ENCODE measurements at places on chromosomes 7 and 10.

DNA sequence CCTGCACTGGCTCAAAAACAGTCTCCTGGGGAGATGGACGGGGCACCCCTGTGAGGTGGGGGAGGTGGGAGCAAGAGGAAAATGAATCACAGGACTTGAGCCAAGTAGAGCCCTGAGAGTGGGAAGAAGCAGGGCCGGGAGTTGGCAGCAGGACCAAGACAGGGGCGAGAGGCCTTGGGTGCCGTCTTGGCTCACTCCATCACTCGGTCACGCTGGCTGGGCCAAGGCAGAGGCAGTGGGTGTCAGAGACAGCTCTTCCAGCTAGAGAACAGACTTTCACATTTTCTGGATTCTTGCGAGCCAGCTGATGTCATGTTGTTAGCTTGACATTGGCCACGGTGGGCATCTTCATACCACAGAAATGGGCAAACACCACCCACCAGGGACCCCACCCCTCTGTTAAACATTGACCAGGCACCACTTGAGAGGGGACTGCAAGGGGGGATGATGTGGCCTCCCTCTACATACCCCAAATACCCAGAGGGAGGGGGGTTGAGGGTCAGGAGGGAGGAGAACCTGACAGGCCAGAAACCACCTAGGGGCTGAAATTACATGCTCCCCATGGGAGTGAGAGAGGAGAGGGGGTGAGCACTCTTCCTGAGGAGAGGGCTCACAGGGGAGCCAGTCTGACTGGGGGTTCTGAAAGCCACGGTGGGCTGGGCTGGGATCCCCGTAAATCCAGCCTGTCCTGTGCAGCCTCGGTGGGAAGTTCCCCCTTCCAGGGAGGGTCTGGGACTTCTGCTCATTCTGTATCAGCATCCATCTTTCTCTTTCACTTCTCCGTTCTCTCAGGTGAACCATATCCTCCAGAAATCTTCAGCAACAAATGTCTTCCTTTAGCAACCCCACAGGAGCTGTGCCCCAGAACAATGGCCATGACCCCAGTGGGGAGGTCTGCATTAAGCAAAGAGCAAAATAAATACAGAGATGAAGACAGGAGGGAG lies 19.6 kb downstream of the CAMK2B start:
- no peak for DNase-seq

GRCh38 chr10:25105262-25105661 lies 69.5 kb upstream of the GPR158 start:
- DNase-seq, result no peak

DNA sequence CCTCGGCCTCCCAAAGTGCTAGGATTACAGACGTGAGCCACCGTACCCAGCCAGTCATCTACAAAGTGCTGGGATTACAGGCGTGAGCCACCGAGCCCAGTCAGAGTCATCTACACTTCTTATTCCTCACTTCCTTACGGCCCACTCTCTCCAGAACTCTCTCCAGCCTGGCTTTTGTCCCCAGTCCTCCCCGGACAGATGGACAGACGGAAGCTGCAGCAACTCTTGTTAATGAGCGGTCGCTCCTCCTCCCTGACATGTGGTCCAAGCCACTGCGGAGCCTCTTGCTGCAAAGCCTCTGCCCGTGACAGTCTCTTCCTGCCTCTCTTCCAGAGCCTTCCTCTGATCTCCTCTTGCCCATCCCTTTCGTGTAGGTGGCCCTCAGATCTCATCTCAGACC lies 45.9 kb downstream of the TMEM270 start:
- DNase-seq, result no peak

DNA sequence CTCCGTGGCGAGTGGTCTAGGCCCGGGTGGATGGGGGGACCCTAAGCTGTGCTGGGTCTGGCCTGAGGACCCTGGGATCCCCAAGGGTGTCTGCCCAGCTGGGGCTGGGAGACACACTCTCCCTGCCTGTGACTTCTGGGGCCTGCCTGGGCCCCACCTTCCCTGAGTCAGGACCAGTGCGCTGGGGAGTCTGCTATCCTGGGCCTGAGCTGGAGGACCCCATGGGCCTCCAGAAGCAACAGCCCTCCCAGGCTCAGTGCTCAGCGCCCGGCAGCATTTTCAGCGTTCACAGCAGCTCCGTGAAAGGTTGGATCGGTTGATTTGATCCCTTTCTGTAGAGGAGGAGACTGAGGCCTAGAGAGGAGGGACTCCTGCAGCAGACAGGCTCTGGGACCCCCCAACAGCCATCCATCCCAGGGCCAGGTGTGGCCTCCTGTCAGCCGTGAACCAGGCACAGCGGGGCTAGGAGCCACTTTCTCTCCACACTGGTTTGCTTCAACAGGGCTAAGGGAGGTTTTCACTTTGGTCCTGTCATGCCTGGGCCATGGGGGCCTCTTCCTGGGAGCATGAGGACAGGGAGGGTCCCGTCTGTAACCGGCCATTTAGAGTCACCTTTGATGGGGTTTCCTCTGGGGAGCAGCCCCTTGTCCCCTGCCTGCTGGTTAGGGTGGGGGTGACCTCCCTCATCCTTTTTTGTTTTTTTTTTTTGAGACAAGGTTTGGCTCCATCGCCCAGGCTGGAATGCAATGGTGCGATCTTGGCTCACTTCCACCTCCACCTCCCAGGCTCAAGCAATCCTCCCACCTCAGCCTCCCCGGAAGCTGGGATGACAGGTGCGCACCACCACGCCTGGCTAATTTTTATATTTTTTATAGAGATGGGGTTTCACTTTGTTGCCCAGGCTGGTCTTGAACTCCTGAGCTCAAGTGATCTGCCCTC lies 12.4 kb downstream of the FOXL3 start:
- DNase-seq, result no peak

DNA sequence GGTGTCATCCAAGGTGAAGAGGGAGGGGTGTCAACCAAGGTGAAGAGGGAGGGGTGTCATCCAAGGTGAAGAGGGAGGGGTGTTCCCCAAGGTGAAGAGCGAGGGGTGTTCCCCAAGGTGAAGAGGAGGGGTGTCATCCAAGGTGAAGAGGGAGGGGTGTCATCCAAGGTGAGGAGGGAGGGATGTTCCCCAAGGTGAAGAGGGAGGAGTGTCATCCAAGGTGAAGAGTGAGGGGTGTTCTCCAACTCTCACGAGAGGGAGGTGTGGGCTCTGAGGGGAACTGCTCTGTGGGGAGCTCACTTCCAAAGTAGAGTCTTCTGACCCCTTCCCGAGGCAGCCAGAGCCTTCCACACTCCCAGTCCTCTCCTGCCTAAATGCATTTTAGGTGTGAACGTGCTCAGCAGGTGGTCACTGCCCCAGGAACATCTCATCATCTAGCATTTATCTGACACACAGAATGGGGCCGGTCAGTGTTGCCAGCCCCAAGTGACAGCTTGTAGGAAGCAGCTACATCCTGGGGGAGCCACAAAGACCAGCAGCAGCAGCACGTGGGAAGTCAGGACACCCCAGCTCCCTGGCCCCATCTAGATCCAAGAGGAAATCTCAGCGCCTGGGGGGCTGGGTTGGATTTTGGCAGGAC lies 323.8 kb downstream of the GLRX3 start:
- no peak for DNase-seq

DNA sequence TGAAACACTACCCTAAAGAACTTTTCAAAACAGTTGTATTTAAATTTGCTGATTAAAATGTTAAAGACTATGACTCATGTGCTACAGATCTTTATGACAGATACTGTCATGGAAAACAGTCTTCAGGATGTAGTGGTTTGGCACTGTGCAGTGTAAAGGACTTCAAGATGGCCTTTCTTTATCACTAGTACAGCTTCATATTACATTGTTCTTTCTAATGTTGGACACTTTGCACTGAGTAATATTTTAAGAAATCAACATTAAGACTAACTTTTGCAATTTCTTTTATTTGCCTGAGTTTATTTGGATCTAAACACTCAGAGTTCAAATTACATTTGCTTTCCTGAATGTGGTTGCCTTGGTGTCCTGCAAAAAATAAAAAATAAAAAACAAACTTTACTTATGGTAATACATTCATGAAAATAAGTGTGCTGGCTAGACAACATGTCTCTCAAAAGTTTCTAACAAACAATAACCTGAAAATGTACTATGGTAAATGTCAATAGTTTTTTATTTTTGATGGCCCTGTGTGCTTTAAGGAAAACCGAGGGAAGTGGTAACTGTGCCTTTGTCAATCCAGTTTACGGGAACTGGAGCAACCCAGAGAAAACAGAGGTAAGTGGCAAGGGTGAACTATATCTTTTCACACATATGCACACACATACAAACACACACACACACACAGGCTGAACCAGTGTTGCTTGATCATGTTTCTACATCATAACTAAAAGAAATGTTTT lies 85.9 kb upstream of the PLXDC2 start:
- DNase-seq, result no peak

DNA sequence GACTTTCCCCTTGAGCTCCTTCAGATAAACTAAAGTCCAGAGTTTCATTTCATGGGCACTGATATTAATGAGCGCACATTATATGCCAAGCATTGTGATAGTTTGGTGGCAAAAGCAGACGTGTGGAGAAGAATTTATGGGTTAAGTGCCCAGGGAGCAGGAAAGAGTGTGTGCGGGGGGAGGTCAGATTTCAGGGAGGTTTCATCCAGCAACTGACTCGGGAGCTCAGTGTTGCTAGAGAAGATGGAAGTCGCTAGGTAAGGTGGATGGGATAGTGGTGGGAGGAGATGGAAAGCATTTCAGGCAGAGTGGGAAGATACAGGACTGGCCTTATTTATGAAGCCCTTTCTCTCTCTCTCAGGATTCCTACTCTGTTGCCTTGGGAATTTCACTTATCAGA lies 223.0 kb downstream of the SNX10 start:
- DNase-seq, result no peak

DNA sequence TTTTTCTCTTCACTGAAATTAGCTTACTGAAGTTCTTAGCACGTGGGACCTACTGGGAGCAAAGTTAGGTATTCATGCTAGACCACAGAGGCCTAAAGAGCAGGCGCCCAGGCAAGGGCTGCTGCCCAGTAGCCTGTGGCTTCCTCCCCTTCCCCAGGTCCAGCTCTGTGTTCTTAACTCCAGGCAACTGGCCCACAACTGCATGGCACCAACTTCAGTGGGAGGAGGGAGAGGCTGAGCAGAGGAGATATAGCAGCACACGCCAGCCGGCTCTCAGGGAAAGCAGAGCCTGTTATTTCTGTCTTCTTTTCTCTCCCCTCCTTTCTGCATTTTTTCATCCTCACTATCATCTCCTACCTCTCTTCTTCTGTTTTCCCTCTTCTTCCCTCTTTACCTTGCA lies 67.4 kb downstream of the PCGF5 start:
- no peak for DNase-seq

DNA sequence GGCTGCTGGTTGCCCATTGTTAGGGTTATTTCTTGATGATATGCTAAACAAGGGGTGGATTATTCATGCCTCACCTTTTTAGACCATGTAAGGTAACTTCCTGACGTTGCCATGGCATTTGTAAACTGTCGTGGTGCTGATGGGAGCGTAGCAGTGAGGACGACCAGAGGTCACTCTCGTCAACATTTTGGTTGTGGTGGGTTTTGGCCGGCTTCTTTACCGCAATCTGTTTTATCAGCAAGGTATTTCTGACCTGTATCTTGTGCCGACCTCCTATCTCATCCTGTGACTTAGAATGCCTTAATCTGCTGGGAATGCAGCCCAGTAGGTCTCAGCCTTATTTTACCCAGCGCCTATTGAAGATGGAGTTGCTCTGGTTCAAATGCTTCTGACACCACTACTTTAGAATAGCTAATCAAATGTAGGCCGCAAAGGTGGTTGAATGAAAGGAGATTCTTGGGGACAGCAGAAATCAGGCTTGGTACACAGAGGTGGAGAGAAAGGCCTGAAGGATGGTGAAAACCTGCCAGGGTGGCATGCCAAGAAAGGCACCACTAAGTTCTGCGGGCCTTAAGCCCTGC lies 17.9 kb upstream of the SMO start:
- DNase-seq, result no peak

DNA sequence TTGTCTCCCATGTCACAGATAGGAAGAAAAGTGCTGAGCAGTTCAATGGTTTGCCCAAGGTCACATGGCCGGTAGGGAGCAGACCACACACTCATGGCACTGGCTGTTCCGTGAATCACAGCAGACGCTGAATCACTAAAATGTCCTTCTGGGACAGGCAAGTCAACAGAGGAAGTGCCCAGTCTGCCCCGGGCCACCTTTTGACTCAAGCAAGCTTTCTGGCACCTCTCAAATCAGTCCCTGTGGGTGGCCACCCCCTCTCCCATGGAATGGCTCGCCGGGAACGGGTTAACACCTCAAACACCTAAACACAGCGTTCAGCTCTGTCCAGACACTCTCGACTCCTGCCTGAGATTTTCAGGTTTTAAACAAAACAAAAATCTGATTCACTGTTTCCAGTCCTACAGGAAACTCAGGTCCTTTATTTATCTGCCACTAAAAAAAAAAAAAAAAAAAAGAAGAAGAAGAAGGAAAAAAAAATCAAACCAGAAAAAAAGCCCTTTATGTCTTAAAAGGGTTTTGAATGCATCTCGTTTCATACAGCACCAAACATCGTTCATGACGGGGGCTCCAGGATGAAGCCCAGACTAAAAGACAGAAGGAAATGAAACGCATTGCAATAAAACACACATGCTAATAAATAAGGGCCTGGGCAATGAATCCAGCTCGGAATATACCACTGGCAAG lies 15.5 kb downstream of the CARD11 start:
- no peak for DNase-seq

GRCh38 chr7:92987095-92987494 lies 130.7 kb downstream of the SAMD9 start:
- DNase-seq, result no peak

- DNase-seq, result no peak
Observed at GRCh38 chr10:61986788-61987492, 85.4 kb downstream of the ARID5B start.

DNA sequence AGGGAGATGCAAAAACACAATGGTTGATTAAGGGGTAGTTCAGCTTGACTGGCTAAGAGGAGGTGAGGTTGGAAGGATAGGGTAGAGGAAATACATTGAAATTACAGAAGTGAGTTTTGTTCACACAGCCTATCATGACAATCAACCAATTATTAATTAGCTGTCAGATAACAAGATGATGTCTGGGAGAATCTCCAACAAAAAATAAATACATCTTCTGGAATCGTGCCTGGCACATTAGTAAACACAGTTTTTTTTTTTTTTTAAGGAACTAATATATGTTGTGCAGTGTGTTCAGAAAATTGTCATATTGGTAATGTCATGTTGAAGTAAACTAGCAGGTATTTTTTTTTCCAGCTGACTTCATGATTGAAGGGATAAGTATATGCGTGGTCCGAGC lies 171.8 kb downstream of the VTI1A start:
- no peak for DNase-seq

- DNase-seq, result no peak
Observed at GRCh38 chr7:31648880-31649279, 38.1 kb upstream of the PPP1R17 start.

- no peak for DNase-seq
Observed at GRCh38 chr7:156162451-156162850, 350.2 kb upstream of the SHH start.

- DNase-seq, result no peak
Observed at GRCh38 chr7:107207459-107207858, 38.7 kb downstream of the HBP1 start.

Data from activated CD8-positive, alpha-beta memory T cell treated with anti-CD3 and anti-CD28 coated beads for 1 hour (primary cell).